Osteoblast (primary cell): ENCODE measurements at places on chromosomes 3 and 15. TPM values are rescaled to one million over a fixed set of nuclear protein-coding genes. Genes with fewer than 3 reads are reported as not detected.
A peak's percentile ranks its signal among the peaks of the same experiment; 100 is the strongest.

GRCh38 chr3:8837162-8837561 is 67.7 kb upstream of the OXTR start:
- DNase-seq, result no peak
- H3K4me1 ChIP-seq, result peaks cover 23% of the 10 kb centered on the region
- H3K27ac ChIP-seq, result peak overlapping the region; percentile 14
- no peak overlapping the region for H3K4me3 ChIP-seq
- no peaks in the 10 kb centered on the region for H3K36me3 ChIP-seq

Gene MFN1
- total RNA-seq, result 56.8 and 63.6 TPM in 2 replicates

DNA sequence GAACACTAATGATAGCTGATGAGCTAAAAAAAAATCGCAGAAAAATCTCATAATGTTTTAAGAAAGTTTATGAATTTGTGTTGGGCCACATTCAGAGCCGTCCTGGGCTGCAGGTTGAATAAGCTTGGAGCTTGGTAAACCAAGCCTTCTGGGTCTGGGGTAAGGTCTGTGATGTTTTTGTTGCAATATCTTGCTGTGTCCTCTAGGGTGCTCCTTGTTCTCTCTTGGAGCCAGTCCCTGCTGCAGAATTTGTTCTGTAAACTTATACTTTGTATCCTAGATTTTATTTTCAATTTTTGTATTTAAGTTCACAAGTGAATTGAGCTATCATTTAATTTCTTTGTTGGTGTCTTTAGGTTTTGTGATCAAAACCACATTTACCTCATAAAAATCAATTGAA is 143.7 kb downstream of the NR1D2 start:
- H3K27me3 ChIP-seq, result no peaks in the 10 kb centered on the region
- no peak overlapping the region for H3K27ac ChIP-seq
- no peaks in the 10 kb centered on the region for H3K36me3 ChIP-seq
- DNase-seq, result peak; percentile 48

DNA sequence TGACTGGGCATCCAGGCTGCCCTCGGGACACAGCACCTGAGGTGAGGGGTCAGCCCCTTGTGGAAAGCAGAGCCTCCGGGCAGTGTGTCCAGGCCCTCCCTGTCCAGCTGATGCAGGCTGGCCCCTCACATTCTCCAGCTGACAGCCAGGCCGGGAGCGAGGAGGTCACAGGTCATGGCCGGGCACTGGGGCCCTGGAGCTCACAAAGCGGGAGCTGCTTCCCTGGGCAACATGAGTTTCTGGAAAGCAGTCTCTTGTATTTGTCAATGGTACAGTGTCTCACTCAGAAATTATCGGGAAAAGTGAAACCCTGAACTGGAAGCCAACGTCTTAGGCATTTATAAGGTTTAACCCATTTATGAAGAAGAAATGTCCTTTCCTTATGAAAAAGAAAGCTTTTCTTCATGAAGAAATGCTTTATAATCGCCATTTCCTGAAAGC is 118.5 kb downstream of the OPA1 start:
- peaks cover 4% of the 10 kb centered on the region for H3K27me3 ChIP-seq
- no peaks in the 10 kb centered on the region for H3K4me1 ChIP-seq
- no peak overlapping the region for H3K27ac ChIP-seq
- H3K4me3 ChIP-seq, result no peak overlapping the region

DNA sequence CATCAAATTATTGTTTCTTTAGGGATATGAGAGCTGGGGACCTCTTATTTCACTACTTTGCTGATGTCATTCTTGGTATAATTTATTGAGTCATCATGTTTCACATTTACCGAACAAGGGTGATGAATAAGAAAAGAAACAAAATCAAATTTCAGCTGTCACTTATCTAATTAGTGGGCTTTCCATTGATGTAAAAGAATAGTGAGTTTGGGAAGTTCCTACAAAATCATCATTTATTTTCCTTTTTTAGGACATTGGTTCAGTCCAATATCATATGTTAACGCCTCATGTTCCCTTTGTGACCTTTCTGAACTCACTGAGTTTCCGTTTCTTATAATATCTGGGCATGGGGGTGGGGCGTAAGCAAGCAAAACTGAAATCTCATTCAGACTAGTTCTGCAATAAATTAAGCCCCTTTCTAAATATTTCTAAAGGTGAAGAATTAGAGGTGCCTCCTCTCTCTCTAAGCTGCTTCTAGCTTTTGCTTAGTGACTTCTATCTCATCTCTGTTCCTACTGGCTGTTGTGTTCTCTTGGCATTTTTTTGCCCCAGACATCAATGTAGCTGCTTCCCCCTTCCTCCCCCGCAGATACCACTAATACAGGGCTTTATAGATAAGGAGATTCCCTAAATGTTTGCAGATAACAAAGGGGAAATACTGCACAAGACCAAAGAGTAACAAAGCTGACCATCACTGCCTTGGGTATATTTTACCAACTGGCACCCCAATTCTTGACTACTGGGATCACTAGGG is 238.0 kb upstream of the CTNNB1 start:
- DNase-seq, result no peak
- no peaks in the 10 kb centered on the region for H3K27me3 ChIP-seq
- H3K4me1 ChIP-seq, result no peaks in the 10 kb centered on the region
- H3K4me3 ChIP-seq, result no peak overlapping the region

Gene RHOV
- total RNA-seq, result 0.36 TPM in 1 of 2 replicates, not detected in the other

Gene COPS2
- total RNA-seq, result 101 and 104 TPM in 2 replicates

Gene CKMT1B
- total RNA-seq, result not detected in 2 replicates

Gene AGTR1
- 10.5 and 13.3 TPM in 2 replicates for total RNA-seq

GRCh38 chr3:43771610-43772009 is 80.9 kb downstream of the ABHD5 start:
- no peak overlapping the region for H3K27ac ChIP-seq
- no peak overlapping the region for H3K4me3 ChIP-seq
- no peak for DNase-seq
- no peaks in the 10 kb centered on the region for H3K36me3 ChIP-seq
- peaks cover 28% of the 10 kb centered on the region for H3K4me1 ChIP-seq

Gene TMEM207
- not detected in 2 replicates for total RNA-seq

Gene SEMA3G
- under 0.01 TPM in 1 of 2 replicates, not detected in the other for total RNA-seq

DNA sequence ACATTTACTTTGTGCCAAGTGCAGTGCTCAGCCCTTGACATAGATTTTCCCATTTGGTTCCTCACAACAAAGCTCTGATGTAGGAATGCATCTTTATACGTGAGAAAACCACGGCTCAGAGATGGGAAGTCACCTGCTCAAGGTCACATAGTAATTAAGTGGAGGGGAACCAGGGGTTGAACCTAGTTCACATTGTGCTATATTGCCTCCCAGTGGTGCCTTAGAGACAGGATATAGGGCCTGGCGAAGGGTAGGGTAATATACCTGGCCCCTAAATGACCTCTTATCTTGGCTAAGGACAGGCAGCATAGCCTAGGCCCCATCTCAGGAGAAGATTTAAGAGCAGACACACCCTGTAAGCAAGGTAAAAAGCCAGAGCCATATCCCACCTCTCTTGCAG is 71.5 kb downstream of the FOXP1 start:
- H3K36me3 ChIP-seq, result no peaks in the 10 kb centered on the region
- H3K4me1 ChIP-seq, result peaks cover 54% of the 10 kb centered on the region
- no peak overlapping the region for H3K4me3 ChIP-seq

GRCh38 chr3:151611419-151611818 is 122.3 kb upstream of the AADACL2 start:
- H3K27me3 ChIP-seq, result no peaks in the 10 kb centered on the region
- no peak overlapping the region for H3K27ac ChIP-seq
- no peak overlapping the region for H3K4me3 ChIP-seq
- no peaks in the 10 kb centered on the region for H3K4me1 ChIP-seq
- DNase-seq, result no peak

Gene C2CD4A
- under 0.01 TPM in 1 of 2 replicates, not detected in the other for total RNA-seq

DNA sequence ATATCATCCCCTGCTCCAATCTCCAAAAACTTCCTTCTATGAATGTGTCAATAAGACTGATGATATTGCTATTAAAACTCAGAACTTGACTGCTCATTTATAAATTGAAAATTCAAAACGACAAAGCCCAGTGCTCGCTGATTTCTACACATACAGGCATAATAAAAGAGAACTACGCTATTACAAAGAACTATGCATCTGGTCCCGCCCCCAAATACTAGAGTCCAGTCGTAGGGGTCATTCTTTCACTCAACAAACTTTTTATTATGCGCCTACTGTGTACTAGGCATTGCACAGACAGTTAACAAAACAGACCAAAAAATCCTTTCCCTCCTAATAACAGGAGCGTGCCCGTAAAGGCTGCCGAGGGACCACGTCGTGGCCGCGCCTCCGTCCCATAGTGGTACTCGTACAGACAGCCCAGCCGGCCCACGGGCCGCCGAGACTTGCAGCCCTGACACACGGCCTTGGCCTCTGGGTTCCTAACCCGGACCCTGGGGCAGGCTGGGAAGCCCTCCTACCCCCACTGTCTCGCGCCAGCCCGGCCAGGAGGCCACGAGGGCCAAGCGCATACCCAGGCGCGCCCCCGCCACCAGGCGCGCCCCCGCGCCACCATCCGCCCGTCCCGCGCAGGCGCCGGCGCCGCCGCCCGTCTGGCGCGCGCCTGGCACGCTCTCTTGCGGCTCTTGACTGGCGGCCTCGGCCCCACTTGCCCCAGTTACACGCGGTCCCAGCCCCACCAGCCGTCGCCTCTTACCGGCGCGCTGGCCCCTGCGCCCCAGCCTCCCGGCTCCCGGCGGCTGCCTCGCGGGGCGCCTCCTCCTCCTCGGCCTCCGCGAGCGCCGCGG is 757 bp downstream of the AVEN start:
- H3K36me3 ChIP-seq, result no peaks in the 10 kb centered on the region
- peak overlapping the region; percentile 88 for H3K27ac ChIP-seq
- DNase-seq, result peak; percentile 93
- H3K27me3 ChIP-seq, result no peaks in the 10 kb centered on the region

Gene AMOTL2
- 205 and 300 TPM in 2 replicates for total RNA-seq

GRCh38 chr15:63915209-63915872 is 81.6 kb upstream of the HERC1 start:
- no peaks in the 10 kb centered on the region for H3K36me3 ChIP-seq
- no peaks in the 10 kb centered on the region for H3K27me3 ChIP-seq
- no peak for DNase-seq
- H3K4me1 ChIP-seq, result peaks cover 10% of the 10 kb centered on the region

Gene TMIE
- total RNA-seq, result under 0.01 TPM in 2 replicates
